Naive B cell (primary cell): ENCODE measurements at places on chromosomes 1 and 21.
A peak's percentile ranks its signal among the peaks of the same experiment; 100 is the strongest.

GRCh38 chr21:41407541-41408460 is 18.2 kb upstream of the MX1 start:
- peaks cover 2% of the 10 kb centered on the region for H3K4me1 ChIP-seq
- no peak for DNase-seq

GRCh38 chr1:214581785-214582184 is 21.2 kb upstream of the CENPF start:
- H3K36me3 ChIP-seq, result no peaks in the 10 kb centered on the region
- peaks cover 13% of the 10 kb centered on the region for H3K27me3 ChIP-seq
- H3K4me1 ChIP-seq, result peaks cover 4% of the 10 kb centered on the region

DNA sequence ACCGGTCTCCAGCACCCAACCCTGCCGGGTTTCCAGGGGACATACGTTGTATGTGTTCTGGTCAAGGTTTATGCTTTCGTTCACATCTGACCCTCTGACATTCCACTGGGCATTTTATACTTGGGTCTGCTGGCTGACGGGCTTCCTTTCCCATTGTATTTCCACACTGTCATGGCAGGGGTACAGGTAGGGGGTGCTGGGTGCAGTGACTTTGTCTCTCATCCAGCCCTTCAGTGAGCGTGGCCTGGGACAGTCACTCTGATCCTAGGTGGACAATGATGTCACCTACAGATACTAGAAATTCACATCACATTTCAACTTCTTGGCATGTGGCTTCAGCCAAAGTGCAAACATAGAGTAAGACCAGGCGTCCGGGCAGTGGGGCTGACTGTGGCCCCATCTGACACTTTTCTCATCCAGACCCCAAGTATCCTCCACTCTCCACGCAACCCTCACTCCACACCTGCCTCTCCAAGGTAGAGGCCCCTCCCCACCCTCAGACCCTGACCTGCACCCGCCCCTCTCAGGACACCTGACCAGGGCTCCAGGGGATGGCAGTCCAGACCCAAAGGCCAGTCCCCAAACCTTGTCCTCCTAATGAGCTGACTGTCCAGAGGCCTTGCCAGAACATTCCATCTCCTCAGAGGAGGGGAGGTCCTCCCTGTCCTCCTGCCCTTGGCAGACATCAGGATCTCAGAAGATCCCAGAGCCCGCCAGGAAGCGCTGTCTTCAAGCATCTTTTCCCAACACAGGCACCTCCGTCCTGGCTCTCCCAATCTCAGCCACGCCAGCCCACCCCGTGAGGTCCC is 743 bp upstream of the KRTAP10-10 start:
- H3K4me3 ChIP-seq, result no peak overlapping the region
- no peaks in the 10 kb centered on the region for H3K4me1 ChIP-seq
- H3K36me3 ChIP-seq, result peaks cover 23% of the 10 kb centered on the region
- H3K27ac ChIP-seq, result no peak overlapping the region

DNA sequence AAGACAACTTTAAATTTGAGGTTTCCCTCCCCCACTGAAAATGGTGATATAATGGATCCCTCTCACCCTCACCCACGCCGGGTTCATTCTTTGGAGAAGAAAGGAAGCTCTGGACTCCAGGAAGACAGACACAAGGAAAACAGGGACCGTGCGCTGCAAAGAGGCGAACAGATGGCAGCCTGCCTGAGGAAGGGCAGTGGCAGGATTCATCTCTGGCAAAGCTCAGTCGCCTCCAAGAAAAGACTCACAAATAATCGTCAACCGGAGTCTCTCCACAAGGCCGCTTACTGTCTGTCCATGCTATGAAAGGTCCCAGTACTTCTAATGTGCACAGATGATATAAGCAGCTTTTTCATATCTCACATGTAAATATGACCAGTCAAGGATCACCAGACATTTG is 110.3 kb downstream of the TIAM1 start:
- no peaks in the 10 kb centered on the region for H3K27me3 ChIP-seq
- H3K36me3 ChIP-seq, result no peaks in the 10 kb centered on the region

DNA sequence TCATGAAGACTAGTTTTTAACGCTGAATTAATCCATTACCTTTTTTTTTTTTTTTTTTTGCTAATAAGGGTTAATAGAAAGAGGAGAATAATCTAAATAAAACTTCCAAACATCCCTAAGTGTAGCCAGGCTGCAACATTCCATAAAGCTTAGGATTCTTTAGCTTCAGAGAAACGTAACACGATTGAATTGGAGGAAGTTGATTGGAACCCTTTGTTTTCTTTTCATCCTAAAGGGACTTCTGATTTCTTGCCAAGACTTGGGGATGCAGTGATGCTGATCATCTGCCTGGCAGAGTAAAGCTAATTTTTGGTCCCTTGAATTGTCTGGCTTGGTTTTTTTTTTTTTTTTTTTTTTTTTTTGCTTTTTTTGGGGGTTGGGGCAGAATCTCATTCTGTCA is 142.9 kb downstream of the VPS13D start:
- H3K36me3 ChIP-seq, result peaks cover 35% of the 10 kb centered on the region
- no peak overlapping the region for H3K27ac ChIP-seq
- H3K27me3 ChIP-seq, result no peaks in the 10 kb centered on the region
- no peak for DNase-seq

DNA sequence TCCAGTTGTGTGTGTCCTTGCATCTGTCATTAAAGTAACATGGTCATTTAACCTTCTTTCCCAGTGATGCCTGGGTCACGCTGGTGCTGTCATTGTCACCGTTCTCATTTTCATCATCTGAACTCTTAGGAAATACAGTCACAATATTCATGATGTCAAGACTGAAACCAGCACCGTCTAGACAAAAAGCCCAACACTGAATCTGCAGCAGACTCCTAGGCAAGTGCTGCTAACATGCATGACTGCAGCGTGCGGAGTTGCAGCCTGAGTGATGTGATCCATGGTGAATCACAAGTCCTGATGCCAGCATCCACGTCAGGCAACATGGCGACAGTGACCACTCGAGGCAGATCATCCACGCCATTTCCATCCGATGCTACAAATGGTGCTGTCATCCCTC is 37.6 kb downstream of the MRPL37 start:
- peaks cover 5% of the 10 kb centered on the region for H3K4me1 ChIP-seq
- H3K27me3 ChIP-seq, result no peaks in the 10 kb centered on the region
- H3K27ac ChIP-seq, result no peak overlapping the region
- no peak for DNase-seq
- H3K4me3 ChIP-seq, result no peak overlapping the region
- peaks cover 8% of the 10 kb centered on the region for H3K36me3 ChIP-seq

DNA sequence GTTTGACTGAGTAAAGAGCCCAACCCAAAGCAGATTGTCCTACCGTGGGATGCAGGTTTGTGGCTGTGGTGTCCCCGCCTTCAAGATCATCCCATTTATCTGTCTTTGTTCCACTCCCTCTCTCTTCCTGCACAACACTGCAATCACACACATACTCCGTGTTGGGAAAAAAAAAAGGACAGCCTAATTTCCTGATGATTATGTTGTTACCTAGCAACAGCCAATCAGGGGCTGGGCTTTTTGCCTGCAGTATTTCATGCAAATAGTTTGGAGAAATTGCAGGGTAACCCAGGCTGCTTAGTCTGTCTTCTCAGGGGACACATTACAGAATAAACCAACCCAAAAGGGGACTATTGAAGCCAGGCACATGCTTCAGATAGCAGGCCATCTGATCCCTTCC is 38.3 kb downstream of the PHC2 start:
- no peak overlapping the region for H3K4me3 ChIP-seq
- DNase-seq, result no peak
- H3K27ac ChIP-seq, result no peak overlapping the region

- H3K4me3 ChIP-seq, result no peak overlapping the region
- H3K36me3 ChIP-seq, result peaks cover 4% of the 10 kb centered on the region
- no peaks in the 10 kb centered on the region for H3K4me1 ChIP-seq
- no peak overlapping the region for H3K27ac ChIP-seq
These were observed 19.9 kb downstream of the GBP1 start for GRCh38 chr1:89044970-89045721.

- no peaks in the 10 kb centered on the region for H3K4me1 ChIP-seq
- H3K27me3 ChIP-seq, result no peaks in the 10 kb centered on the region
- H3K4me3 ChIP-seq, result no peak overlapping the region
- H3K27ac ChIP-seq, result no peak overlapping the region
These were observed 17.5 kb downstream of the COL6A1 start for GRCh38 chr21:45998871-45999580.

GRCh38 chr1:168121401-168122011 is 15.2 kb downstream of the GPR161 start:
- H3K27me3 ChIP-seq, result peaks cover 26% of the 10 kb centered on the region
- no peak for DNase-seq
- peaks cover 9% of the 10 kb centered on the region for H3K36me3 ChIP-seq
- no peaks in the 10 kb centered on the region for H3K4me1 ChIP-seq

GRCh38 chr1:222787729-222788128 is 27.1 kb upstream of the DISP1 start:
- H3K36me3 ChIP-seq, result peaks cover 7% of the 10 kb centered on the region
- no peak overlapping the region for H3K27ac ChIP-seq
- H3K4me1 ChIP-seq, result peaks cover 64% of the 10 kb centered on the region
- no peak for DNase-seq
- no peaks in the 10 kb centered on the region for H3K27me3 ChIP-seq
- H3K4me3 ChIP-seq, result no peak overlapping the region

- H3K4me1 ChIP-seq, result peaks cover 23% of the 10 kb centered on the region
- no peak overlapping the region for H3K4me3 ChIP-seq
- DNase-seq, result no peak
- H3K36me3 ChIP-seq, result peaks cover 13% of the 10 kb centered on the region
- H3K27ac ChIP-seq, result no peak overlapping the region
- no peaks in the 10 kb centered on the region for H3K27me3 ChIP-seq
These were observed 13.5 kb downstream of the EGLN1 start for GRCh38 chr1:231408528-231409094.

DNA sequence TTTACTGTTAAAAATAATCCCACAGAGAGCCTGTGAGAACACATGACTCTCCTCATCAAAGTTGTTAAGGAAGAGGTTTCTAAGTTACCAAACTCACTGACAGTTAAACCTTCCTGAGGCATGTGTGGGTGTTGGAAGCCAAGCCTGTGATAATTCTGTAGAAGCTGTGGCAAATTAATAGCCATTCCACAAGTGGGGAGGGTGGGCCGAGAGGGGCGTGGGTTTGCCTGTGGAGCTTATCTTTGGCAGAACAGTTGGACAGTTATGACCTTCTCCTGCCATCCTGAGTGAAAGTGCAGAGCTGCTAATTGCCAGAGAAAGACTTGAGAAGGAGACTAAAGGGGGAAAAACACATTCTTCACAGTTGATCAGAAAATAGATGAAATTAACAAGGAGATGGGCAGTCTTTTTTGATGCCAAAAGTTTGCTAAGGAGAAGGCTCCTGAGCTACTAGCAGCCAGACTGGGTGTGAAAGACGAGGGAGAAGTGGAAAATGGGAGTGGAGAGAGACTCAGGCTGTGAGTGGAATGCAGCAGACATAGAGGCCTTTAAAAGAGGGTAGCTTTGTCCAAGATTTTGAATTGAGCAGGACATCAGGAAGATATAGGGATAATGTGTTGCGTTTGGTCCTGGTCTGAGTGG is 1.6 kb upstream of the PLA2G2C start:
- peaks cover 24% of the 10 kb centered on the region for H3K4me1 ChIP-seq
- DNase-seq, result no peak
- H3K36me3 ChIP-seq, result no peaks in the 10 kb centered on the region
- H3K27ac ChIP-seq, result no peak overlapping the region
- peaks cover 70% of the 10 kb centered on the region for H3K27me3 ChIP-seq

DNA sequence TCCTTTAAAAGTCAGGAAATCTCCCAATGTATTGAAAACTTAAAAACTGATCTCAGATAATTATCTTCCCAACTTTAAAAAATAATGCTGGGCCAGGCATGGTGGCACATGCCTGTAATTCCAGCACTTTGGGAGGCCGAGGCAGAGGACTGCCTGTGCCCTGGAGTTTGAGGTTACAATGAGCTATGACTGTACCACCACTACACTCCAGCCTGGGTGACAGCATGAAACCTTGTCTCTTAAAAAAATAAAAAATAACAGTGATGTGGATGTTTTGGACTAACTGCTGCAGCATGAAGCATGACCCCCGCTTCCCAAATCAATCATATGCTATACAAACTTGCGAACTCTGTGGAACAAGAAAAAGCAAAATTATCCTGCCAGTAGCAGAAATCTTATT is 186.3 kb downstream of the RERE start:
- no peak for DNase-seq
- peaks cover 79% of the 10 kb centered on the region for H3K4me1 ChIP-seq
- no peak overlapping the region for H3K27ac ChIP-seq
- no peak overlapping the region for H3K4me3 ChIP-seq
- no peaks in the 10 kb centered on the region for H3K27me3 ChIP-seq

DNA sequence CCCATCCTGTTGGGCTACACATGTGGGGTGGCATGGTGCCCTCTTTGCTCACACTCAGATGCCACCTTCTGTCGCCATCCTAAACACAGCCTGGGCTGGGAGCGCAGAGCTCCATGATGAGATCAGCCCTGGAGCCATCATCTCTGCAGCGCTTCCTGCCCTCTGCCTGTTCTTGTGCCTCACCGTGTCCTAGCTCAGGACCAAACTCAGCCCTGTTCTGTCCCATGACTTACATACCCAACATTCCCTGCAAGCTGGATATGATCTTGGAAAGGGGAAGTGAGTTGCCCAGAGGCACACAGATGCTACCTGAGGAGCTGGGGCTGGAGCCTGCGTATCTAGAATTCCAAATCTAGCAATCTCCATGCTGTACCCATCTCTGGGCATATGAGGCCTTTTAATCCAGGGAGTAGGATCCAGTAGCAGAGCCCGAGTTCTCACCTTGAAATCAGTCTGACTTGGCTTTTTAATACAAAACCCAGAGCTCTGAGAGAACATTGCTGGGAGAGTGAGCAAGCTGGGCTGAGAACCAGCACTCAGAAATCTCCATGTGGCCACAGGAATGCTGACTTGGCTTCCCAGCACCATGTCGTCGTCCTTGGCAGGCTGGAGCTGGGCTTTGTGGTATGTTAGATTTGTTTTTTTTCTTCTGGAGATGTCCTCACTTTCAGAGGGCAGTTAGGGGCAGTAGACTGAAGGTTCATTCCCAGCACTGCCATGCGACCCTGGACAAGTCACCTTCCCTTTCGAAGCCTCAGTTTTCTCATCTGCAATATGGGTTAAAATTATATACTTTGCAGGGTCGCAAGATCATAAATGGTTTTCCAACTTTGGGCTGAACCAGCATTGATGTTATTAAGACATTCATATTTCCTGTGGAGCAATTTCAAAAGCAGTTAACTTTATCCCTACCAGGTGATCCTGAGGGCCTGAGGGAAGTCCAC is 2.6 kb downstream of the ALPL start:
- H3K4me3 ChIP-seq, result no peak overlapping the region
- peaks cover 7% of the 10 kb centered on the region for H3K36me3 ChIP-seq
- no peak overlapping the region for H3K27ac ChIP-seq
- H3K27me3 ChIP-seq, result peaks cover 41% of the 10 kb centered on the region

GRCh38 chr1:26119892-26120608 is 8.4 kb downstream of the PDIK1L start:
- peak overlapping the region; percentile 83 for H3K27ac ChIP-seq
- H3K4me3 ChIP-seq, result no peak overlapping the region
- H3K4me1 ChIP-seq, result peaks cover 28% of the 10 kb centered on the region
- no peak for DNase-seq
- H3K36me3 ChIP-seq, result no peaks in the 10 kb centered on the region

- H3K4me3 ChIP-seq, result no peak overlapping the region
- H3K27me3 ChIP-seq, result peaks cover 8% of the 10 kb centered on the region
- DNase-seq, result no peak
- H3K27ac ChIP-seq, result no peak overlapping the region
- H3K4me1 ChIP-seq, result peaks cover 2% of the 10 kb centered on the region
- no peaks in the 10 kb centered on the region for H3K36me3 ChIP-seq
These were observed 2.2 kb downstream of the PHC2 start for GRCh38 chr1:33428661-33429060.

- H3K27ac ChIP-seq, result no peak overlapping the region
- H3K4me3 ChIP-seq, result no peak overlapping the region
- H3K36me3 ChIP-seq, result no peaks in the 10 kb centered on the region
- H3K4me1 ChIP-seq, result no peaks in the 10 kb centered on the region
- no peak for DNase-seq
These were observed 169.2 kb upstream of the IRF2BP2 start for GRCh38 chr1:234779160-234779538.

- H3K36me3 ChIP-seq, result no peaks in the 10 kb centered on the region
- no peak overlapping the region for H3K27ac ChIP-seq
- DNase-seq, result no peak
- H3K4me3 ChIP-seq, result no peak overlapping the region
These were observed 27.4 kb downstream of the CACHD1 start for GRCh38 chr1:64497088-64497883.
